B cell (primary cell): ENCODE measurements at places on chromosomes 12 and 14.

GRCh38 chr12:58919231-58920101, 838 bp downstream of the LRIG3 start:
- DNase-seq: no peak

DNA sequence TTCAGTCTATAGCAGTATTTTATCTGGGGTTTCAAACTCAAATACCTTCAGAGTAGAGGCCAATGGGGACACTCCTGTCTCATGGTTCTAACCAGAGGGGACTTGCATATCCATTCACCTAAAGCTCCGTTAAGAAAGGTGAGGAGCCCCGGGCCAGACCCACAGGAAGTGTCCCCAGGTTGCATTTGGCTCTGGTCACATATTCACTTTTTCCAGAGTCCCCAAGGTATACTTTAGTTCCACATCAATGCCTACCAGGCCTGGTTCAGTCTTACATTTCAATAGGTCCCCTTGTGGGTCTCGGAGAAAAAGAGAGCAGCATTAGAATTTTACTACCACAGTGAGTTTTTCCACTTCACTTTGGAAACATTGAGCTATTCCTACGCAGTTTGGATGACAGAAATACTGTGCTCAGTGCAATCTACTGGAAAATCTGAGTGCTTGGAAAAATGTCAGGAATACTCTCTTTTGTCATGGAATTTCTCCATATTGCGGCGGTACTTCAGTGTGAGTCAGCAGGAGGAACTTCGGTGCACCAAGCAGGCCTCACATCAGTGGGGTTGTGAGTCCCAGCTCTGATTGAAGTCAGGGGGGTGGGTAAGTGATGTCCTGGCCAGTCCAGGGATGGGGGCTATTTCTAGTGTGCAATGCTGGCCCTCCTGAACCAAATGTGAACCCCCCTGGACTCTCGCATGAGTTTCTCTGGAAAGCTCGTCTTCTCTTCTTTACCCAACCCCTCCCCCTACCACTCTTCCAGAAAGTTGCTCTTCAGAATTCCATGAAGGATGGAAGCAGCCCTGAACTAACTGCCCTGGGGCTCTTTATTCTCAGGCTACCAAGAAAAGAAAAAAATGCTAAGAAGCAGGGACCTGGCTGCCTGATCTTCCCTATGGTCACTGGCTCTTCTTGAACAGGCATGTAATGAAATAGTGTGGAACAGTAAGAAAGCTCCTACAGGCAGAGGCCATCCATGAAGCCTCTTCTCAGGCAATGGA, 184.7 kb downstream of the PRKCH start:
- no peak for DNase-seq

GRCh38 chr12:96876966-96877365, 30.1 kb upstream of the NEDD1 start:
- no peak for DNase-seq

- no peak for DNase-seq
Observed at GRCh38 chr12:121050725-121051124, 11.7 kb upstream of the OASL start.

DNA sequence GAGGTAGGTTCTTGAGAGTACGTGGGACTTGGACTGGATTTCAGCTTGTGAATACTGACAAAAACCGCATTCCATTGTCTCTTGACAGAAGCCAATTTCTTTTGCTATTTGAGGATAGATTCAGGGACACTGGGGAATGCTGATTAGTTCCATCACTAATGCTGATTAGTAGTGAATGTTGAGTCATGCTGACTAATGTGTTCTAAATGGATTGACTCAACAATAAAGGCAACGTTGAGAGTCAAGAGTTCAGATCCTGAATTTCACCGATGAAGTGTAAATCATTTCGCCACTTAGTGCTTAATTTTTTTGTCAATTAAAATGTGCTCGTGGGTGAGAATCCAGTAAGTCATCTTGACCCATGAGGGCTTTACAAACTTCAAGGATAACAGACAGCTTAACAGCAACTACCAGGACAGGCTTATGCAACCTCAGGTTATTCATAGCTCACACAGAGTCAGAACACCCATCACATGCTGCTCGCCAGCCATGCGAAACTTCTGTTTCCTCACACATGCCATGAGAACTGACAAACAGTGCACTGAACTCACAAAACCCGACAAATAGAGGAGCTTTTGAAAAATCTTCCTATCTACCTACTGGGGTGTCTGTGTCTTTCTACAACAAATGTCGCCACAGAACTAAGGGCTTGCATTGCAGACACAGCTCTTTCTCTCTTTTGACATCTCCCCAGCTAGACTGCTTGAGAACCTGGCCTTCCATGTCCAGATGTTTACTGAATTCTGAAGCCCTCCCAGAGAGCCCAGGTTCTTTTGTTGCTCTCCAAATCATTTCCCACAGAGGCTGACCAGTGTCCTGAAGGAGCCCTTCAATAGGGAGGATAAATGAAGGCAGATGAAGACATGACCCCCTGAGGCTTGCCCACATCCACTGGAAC, 316.4 kb downstream of the ZFP36L1 start:
- DNase-seq: peak; percentile 89

DNA sequence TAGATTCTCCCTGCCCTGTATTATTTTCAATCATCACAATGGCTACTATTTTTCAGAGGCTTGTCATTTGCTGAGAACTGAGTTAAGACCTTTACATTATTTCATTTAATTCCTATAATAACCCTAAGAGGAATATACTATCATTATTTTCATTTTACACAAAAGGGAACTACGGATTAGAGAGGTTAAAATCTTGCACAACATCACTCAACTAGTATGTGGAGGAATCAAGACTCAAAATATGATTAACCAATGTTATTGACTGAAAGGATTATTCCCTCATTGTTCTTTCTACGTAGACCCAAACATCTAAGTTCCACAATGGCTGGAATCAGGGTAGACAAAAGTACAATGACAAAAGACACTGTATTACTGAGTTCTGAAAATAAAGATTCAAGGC, 45.0 kb downstream of the GPR65 start:
- DNase-seq: no peak

DNA sequence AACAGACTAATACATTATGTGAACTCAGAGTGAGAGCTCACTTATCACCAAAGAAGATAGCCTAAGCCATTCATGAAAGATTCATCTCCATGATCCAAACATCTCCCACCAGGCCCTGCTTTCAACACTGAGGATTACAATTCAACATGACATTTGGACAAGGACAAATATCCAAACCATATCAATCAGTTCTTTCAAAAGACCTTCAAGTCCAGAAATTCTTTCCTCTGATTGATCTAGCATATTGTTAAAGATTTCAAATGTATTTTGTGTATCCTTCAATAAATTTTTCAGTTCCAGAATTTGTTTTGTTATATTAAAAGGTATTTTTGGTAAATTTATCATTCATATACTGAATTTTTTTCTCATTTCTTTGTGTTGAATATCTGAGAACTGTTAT, 1055.8 kb downstream of the SLC6A15 start:
- DNase-seq: no peak

- DNase-seq: no peak
Observed at GRCh38 chr14:24679248-24679961, 45.4 kb upstream of the GZMB start.

- peak; percentile 73 for DNase-seq
Observed at GRCh38 chr12:52121824-52122539, 42.5 kb downstream of the SMIM41 start.

DNA sequence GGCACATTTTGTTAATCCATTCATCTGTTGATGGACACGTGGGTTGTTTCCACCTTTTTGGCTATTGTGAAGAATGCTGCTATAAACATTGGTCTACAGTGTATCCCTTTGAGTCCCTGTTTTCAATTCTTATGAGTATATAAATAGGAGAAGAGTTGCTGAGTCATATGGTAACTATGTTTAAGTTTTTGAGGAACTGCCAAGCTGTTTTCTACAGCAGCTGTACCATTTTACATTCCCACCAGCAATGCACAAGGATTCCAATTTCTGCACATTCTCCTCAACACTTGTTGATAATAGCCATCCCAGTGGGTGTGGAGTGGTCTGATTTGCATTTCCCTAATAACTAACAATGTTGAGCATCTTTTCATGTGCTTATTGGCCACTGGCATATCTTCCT, 6.9 kb upstream of the SVOP start:
- no peak for DNase-seq

GRCh38 chr12:64157110-64157509, 65.0 kb downstream of the KICS2 start:
- DNase-seq: no peak

- DNase-seq: no peak
Observed at GRCh38 chr14:29223947-29224346, 457.4 kb downstream of the FOXG1 start.
